ENCODE measurements at places on chromosomes 5 and 9. TPM values are rescaled to one million over a fixed set of nuclear protein-coding genes. Genes with fewer than 3 reads are reported as not detected.
A peak's percentile ranks its signal among the peaks of the same experiment; 100 is the strongest.

DNA sequence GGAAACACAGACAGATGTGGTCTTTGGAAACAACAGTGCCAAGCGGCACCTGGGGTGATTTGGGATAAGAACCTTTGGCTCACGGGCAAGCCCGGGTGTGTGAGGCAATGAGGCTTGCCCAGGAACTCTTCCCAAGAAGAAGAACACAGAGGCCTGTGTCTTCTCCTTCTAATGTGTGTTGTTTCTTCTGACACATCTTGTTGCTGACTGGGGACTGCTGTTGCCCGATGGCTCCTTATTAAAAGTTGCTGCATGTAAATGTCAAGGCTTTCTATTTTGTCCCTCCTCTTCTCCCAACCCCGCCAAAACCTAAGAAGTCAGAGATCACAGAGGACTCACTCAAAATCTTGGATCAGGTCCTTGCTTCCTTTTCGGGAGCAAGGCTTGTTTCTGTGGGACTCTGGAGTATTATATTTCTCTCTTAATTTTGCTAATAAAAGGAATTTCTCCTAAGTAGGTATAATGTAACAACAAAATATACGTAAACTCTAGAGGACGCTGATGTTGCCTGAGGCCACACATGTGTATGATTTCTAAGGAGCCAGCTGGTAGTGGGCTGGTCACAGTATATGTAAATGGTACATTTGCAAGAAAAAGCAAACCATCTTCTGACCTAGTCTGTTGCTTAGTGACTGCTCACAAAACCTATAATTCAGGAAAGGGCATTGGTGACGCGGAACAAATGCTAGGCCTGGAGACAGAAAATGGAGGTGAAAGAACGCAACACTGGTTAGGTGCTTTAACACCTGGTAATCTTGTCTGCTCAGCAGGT is 232.5 kb downstream of the GADD45G start:
- no peak for DNase-seq

DNA sequence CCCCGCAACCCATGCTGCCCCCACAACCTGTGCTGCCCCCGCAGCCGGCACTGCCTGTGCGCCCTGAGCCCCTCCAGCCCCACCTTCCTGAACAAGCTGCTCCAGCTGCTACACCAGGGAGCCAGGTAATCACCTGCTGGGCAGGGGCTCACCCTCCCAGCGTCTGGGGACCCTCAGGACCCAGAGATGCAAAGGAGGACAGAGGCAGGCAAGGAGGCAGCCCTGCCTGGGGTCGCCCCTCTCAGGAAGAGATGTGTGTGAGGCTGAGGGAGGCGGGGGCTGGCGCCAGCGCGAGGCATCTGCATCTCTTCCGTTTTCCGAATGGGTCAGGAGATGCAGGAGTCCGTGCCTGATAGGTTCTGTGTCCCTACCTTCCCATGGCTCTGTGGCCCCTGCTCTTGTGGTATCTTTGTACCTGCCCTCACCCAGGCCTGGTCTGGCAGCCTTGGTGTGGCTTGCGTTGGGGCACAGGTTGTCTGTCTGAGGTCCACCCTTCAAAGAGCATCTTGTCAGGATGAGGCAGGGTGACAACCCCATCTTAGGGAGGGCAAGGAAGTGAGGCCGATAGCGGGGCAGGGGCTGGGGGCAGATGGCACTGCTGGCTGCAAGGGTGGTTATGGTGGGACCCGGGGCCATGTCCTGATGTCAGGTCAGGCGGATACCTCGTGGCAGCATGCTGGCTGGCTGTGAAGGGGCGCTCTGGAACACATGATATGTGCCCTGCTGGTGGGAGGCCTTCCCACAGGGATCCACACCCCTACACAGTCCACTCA is 75.7 kb downstream of the WNK2 start:
- DNase-seq: no peak

Gene CDKN2B
- 1.5 TPM for polyA plus RNA-seq

DNA sequence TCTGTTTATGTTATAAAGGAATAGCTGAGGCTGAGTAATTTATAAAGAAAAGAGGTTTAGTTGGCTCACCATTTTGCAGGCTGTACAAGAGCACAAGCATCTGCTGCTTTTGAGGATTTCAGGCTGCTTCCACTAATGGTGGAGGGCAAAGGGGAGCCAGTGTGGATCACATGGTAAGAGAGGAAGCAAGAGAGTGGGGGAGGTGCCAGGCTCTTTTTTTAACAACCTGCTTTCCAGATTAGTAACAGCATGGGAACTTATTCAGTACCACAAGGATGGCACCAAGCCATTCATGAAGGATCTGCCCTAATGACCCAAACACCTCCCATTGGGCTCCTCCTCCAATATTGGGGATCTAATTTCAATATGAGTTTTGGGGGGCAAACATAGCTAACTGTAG is 40.4 kb downstream of the CCL28 start:
- DNase-seq: no peak

Gene MAMDC4
- 7.9 TPM for polyA plus RNA-seq

Gene ST8SIA4
- not detected for polyA plus RNA-seq

Gene PCDHB13
- 0.63 TPM for polyA plus RNA-seq

- DNase-seq: peak; percentile 12
These were observed 235.7 kb downstream of the HSPA4 start for GRCh38 chr5:133287500-133287899.

- DNase-seq: no peak
These were observed 110.2 kb upstream of the ISL1 start for GRCh38 chr5:51273021-51273420.

Gene SMARCA2
- polyA plus RNA-seq: 24.7 TPM

DNA sequence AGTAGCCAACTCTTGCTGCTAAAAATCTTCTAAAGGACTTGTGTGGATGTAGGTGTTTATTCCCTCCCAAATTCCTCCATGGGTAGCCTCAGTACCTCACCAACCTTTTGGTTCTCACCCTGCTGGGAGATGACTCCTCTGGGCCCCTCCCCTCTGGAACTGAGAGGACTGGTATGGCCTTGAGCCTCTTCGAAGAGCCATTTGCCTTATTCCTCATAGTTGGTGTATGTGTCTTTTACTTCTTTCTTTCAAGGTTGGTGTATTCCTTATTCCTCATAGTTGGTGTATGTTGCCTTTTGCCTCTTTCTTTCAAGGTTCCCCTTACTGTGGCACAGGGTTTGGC is 48.3 kb downstream of the GNAQ start:
- no peak for DNase-seq

DNA sequence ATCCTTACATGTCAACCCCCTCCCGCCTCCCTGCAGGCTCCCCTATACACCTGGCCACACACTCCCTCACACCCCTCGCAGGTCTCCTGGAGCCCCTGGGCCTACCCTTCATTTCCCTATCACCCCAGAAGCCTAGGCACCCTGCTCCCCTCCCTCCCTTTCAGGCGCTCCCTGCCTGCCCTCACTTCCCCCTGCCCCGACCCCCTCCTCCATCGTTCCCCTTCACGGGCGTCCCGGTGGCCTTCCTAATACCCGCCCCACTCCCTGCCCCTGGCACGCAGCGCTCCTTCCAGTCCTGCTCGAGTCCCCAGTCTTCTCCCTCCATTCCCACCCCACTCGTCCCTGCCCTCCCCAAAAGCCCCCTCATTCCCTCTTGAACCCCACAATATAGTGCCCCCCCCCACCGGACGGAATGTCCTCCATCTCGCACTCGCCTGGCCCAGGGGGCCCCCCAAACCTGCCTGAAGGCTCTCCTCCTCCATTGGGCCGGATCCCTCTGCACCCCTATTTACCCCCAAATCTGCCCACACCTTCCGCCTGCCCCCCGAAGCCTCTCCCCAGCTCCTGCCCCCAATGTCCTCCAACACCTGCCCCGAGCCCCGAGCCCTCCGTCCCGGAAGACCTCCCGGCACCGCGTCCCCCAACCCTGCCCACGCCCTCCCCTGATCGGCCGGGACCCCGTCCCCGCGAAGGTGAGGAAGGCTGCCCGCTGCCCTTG is 746 bp downstream of the STRBP start:
- no peak for DNase-seq

Gene UBE2B
- polyA plus RNA-seq: 56.0 TPM

- DNase-seq: peak; percentile 91
These were observed 105.6 kb downstream of the VCAN start for GRCh38 chr5:83577036-83577636.
